Left renal pelvis (tissue), 4 donors: ENCODE measurements at places on chromosomes 5 and 9. TPM values are rescaled to one million over a fixed set of nuclear protein-coding genes. Genes with fewer than 3 reads are reported as not detected.
A peak's percentile ranks its signal among the peaks of the same experiment; 100 is the strongest.

Gene EQTN
- not detected for polyA plus RNA-seq

- no peak for DNase-seq
Measured at GRCh38 chr9:27699621-27700020, 126.3 kb upstream of the C9orf72 start.

DNA sequence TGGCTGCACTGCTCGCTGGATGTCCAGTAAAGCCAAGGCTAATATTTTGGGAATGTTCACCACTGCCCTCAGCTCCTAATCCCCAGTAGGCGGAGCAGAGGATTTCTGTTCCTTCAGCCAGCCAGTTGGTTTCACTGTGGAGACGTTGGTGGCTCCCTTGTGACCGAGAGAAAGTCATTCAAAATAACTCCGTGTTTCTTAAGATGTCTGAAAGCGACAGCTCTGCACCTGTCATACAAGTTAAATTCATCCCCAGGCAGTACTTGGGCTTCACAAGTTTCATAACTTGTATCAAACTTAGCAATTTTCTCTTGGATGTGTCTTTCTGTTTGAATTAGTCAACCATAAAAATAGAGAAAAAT, 382 bp upstream of the CDKN2B start:
- no peak for DNase-seq

- DNase-seq, result no peak
Measured at GRCh38 chr9:18238752-18239447, 235.1 kb upstream of the ADAMTSL1 start.

Gene PCDHB15
- polyA plus RNA-seq, result 16.4 TPM

DNA sequence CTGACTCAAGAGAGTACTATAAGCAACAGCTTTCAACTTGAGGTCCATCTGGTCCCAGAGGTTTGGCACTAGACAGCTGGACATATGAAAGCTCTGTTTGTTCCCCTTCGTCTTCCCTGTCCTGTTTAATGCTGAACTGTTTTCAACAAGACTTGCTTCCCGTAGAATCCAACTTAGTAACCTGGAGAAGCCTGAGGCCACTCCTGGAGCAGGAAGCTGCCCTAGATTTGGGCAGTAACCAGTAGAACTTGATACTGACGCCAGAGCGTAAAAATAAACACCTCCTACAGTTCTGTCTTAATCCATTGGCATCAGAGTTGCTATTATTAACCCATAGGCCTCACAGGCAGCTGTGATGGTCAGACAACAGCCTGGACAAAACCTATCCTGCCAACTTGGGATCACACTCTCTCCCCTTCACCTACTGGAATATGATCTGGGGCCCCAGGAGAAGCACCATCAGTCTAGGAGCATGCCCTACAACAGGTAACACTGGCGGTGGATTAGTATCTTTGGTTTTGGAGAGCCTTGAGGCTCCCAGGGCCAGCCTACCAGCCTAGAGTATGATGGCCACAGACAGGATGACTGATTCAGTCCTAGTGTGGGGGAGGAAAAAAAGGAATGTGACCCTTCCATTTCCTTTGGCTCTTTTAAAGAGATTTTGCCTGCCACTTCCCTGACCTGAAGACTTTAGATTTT, 29.2 kb downstream of the RUSC2 start:
- DNase-seq, result no peak

GRCh38 chr9:127182901-127183746, 60.7 kb upstream of the ANGPTL2 start:
- no peak for DNase-seq

DNA sequence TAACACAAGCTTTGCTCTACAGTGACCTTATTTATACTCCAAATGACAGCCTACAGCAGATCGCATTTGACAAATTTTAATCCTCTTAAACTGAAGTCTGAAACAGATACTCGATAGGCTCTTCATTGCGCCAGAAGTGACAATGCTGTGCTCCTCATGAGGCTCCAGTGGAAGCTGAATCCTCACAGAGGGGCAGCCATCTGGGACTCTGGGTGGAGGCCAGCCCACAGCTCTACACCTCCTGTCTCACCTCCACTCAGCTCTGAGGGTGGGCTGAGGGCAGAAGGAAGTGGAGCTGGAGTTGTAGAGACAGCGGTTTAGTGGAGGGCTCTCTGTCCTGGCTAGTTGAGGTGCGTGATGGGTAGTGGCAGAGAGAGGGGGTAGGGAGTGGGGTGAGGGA, 283.3 kb upstream of the ANKRD55 start:
- no peak for DNase-seq

DNA sequence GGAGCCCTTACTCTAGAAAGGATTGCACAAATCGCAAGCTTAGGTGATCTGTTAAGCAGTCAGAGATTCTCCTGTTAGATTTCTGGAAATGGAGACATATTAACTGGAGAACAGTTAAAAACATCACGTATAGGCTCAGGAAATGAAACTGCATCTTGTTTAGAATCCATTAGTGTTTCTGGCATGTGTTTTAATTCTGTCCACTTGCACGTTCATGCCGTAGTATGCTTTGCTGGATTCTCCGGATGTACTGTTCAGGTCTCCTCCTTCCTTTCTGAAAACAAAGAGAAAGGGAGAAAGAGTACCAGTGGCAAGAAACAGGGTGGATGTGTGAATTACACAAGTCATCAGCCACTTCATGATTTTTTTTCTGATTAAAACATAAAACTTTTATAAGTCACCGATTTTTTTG, 2.5 kb upstream of the RGMB start:
- no peak for DNase-seq

Gene THBS4
- 10.5 TPM for polyA plus RNA-seq

- DNase-seq, result no peak
Measured at GRCh38 chr5:91408710-91409109, 25.6 kb upstream of the ARRDC3 start.

Gene TUSC1
- polyA plus RNA-seq, result 20.4 TPM

DNA sequence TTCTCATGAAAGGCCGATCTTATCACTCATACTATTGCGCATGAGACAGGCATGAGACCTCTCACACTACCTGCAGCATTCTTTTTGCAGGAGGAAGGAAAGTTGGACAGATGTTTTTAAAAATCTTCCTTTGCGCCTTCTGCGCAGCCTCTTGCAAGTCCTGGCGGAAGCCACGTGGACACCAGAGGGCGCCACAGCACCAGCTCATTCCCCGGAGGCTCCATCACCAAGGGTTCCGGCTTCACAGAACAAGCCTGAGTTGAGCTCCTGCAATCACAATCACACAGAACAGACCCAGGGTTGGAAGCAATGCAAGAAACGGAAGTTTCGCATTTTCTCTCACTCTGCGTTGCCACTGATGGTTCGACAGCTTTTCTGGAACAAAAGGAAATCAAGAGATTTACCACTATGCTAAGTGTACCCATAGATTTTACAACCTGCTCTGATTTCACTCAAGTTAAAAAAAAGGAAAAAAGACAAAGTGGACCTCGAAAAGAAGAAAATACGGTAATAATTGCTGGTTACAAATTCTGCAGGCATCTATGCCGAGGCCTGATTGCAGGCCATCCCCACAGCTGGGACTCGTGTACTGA, 304.7 kb upstream of the MSX2 start:
- DNase-seq, result peak; percentile 73

- DNase-seq, result no peak
Measured at GRCh38 chr5:151585970-151586369, 5.2 kb downstream of the FAT2 start.

Gene PCA3
- polyA plus RNA-seq, result 0.19 TPM

Gene SIT1
- not detected for polyA plus RNA-seq

DNA sequence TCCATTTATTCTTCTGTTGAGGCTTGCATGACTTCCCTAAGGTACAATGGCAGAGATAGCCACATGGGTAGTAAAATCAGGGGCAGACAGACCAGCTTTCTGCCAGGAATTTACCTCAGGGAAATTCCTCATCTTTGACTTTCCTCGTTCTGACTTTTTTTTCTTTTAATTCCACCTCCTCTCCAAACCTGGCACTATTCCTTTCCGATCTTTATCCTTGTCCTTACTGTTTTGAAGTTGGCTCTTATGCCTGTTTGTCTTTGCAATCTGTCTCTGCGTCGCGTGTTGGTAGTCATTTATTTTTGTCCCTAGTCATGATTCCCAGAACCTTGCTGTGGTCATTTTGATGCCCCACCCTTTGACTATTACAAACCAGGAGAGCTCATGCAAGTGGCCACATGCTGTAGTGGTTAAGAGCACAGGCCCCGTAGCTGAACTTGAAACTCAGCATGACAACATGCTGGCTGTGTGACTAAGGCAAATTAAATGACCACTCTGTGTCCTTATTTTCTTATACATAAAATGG, 19.0 kb downstream of the TMC1 start:
- no peak for DNase-seq

DNA sequence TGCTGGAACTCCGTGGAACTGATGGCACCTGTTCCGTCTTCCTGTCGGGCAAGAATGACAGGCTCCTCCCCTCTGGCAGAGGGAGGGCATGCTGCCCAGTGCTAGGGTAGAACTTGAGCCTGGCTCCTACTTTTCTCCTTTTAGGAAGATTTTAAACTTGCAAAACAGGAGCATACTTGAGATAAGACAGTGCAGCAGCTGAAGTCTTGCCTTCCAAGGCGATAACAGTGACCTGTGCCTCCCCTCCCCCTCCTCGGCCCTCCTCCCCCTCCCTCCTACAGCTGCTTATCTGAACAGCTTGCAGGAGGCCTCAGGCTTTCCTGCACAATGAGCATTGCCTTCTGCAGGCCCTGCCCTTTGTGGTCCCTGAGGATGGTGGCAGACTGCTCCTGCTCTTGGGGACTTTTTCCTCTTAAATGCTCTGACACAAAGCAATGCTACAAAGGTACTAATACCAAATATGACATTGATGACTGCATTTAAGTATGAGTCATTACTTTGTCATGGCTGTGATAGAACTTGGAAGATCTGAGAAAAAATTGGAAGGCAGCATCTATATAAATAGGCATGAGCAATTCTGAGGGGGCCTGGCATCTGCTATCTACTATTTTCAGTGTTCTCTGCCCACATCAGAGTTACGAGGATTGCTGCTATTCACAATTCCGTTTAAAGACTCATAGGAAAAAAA, 2.0 kb downstream of the GADD45G start:
- no peak for DNase-seq

Gene PELO
- polyA plus RNA-seq, result 27.8 TPM

DNA sequence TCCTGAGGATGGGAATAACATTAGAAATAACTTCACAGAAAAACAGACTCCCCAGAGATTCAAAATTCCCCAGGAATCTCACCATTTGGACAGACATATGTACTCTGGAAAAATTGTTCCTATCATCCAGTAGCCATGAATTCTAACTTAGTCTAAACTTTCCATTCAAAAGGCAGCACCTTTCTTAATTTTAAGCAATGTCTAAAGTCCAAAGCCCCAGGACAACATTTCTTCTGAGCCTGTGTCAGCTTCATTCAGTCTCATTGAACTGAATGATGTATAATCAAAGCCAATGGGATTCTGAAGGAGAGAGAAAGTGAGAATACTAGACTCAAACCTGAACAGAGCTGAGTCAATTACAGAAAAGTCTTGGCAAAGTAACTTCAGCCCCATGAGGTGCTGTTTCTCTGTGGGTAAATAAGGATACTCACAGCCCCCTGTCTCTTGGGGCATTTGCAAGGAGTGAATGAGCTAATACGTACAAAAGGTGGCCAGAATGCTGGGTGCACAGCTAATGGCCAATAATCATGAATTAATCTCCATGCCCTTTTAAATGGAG, 140.6 kb downstream of the SEMA5A start:
- DNase-seq, result no peak

GRCh38 chr9:15369238-15369637, 53.4 kb upstream of the SNAPC3 start:
- DNase-seq, result no peak

DNA sequence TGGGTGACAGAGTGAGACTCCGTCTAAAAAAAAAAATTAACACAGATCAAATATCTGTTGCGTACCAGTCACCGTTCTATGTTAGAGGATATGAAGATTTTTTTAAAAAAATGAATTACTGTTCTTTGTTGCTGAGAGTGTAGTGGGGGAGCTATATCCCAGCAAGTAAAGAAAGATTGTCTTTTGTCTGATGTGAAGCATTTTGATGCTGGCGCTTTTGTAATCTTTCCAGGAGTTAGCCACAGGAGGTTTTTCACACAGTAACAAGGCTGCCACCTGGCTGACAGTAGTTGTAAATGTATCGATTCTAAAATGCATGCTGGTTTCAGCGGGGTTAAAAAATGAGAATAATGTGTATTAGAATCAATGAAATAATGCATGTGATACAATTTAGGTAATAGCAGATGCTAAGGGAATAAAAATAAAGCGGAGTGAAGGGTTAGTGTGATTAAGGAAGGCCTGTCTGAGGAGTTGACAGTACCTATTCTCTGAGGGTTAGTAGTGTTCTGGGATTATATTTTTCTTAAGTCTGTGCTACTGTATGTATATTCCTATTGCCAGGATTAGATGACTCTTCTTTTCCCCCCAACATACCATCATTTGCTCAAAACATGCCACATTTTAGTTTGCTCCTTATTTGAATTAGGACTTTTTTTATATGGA, 3.4 kb downstream of the LMNB1 start:
- DNase-seq, result peak; percentile 36

- DNase-seq, result no peak
Measured at GRCh38 chr5:103546858-103547257, 15.7 kb downstream of the NUDT12 start.

GRCh38 chr5:95942414-95942813, 19.2 kb downstream of the ELL2 start:
- DNase-seq, result no peak

DNA sequence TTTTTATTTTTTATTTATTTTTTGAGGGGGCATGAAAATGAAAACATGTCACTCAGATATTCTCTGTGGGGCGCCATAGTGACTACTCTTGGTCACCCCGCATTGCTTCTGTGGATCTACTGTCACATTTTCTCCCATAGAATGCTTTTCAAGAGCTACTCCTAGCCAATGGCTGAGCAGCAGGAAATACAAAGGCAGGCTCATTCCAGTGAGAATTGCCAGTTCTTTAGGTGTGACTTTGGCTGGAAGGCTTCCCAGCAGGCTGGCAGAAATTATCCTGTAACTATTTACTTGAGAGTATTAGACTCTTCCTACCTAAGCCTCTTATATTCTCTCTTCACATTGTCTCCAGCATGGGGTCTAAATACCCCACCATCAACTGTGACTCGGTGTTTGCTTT, 21.0 kb upstream of the PTPRD start:
- DNase-seq, result no peak
